Activated T-cell treated with anti-CD3 and anti-CD28 coated beads, Interleukin-2, amount 50 U/mL, for 48 hours (primary cell): ENCODE measurements at places on chromosomes 1 and 21.

DNA sequence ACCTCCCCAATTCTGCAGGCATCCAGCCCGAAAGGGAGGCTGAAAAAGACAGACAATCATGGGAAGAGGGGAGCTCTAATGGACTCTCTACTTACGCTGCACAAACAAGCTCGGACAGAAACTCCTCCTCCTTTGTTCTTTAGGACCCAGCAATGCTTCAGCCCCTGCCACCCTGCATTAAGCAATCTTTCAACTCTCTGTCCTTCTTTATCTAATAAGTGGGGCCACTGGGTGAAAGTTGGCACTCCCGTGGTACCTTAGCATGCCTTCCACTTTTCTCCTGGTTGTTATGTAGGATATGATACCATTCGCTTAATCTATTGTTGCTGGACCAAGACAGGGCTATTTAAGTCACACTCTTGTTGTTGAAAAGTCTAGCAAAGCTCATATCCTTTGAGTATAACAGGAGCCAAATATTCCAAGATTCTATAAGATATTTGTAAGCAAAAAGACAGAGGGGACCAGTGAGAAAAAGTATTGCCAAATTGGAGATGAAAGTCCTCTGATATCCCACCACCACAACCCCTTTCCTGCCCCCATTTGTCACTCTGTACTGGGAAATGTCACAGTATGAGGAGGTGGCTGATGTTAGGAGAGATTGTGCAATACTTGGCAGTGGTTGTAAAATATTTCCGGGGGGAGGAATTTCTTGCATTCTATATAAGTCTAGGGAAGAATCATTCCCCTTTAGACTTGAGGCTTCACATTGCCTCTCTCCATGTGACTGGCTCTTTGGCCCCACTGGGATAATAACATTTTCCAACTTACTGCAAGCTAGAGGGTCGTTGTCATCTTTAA lies 137.3 kb upstream of the GJB5 start:
- DNase-seq: no peak

DNA sequence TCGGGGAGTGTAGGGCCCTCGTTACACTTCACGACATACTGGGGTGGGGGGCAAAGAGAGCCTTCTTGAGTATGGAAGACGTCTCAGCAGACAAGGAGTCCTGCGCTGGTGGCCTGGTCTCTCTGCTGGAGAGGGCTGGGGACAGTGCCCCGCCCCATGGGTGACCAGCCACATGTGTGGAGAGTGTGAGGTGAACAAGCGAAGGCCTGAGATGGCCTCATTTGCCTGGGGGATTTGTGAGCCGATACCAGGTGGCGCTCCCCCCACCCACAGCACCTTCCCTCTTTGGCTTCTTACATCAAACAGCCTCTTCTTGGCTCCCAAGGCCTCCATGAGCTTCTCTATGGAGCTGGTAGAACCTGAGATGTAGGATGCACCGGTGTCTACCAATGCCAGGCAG lies 4.0 kb upstream of the ETNK2 start:
- DNase-seq: no peak

- no peak for DNase-seq
Observed at GRCh38 chr1:22184892-22185612, 42.2 kb upstream of the WNT4 start.

DNA sequence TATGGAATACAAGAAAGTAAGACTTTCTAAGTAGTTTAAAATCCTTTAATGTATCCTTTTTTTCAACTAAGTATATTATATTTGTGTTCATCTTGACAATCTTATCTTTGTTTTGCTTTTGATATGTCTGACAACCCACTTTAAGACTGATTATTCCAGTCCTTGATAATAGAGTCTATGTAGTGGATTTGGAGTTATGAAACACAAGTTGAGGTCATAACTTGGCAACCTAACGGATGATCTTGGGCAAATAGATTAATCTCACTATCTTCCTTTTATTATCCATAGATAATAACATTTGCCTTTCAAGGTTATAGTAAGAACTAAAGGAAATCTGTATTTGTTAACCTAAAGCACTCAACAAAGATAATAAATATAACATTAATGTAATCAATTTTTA lies 4.8 kb upstream of the GBP2 start:
- DNase-seq: no peak

DNA sequence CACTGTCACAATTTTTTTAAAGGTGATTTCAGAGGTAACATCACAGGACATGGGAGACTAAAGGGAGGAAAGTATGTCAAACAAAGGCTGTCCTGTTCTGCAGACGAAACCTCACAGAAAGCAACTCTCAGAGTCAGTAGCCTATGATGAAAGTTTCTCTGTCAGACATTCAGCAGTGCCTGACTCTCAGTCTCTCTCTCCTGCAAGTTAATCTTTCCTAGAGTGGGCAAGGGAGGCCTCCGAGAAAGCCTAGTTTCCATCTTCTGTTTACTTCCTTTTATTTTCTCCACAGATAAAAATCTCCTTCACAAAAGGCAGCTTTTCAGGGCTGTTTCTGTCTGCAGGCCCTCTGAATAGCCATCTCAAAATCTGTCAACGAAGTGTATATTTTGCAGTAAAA lies 24.9 kb upstream of the FMO2 start:
- DNase-seq: no peak

- DNase-seq: no peak
Observed at GRCh38 chr1:70475023-70475422, 64.0 kb downstream of the CTH start.

DNA sequence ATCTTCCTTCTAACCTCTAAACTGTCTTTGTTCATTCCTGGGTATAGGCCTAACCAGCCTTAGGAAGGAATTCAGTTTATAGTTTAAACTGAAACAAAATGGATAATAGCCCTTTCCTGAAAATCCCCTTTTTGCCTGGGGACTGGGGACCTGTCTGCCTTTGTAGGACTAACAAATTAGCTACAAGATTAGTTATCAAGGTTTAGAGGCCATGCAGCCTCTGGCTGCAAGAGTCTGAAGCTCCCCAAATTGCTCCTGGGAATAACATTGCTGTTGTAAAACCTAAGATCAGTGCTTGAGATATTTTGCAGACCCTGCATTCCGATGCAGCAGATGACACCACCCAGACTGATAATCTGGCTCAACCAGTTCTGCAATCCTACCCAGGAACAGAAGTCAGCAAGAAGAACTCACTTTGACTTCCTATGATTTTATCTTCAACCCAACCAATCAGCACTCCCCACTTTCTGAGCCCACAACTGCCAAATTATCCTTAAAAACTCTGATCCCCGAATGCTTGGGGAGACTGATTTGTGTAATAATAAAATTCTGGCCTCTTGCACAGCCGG lies 96.6 kb upstream of the ETV3 start:
- no peak for DNase-seq

GRCh38 chr1:181117648-181118449 lies 29.3 kb downstream of the IER5 start:
- no peak for DNase-seq

GRCh38 chr1:169933984-169934725 lies 40.5 kb upstream of the SCYL3 start:
- DNase-seq: no peak

GRCh38 chr1:86950712-86951419 lies 36.4 kb downstream of the HS2ST1 start:
- DNase-seq: no peak
